ENCODE measurements at places on chromosomes 4 and X. TPM values are rescaled to one million over a fixed set of nuclear protein-coding genes. Genes with fewer than 3 reads are reported as not detected.

DNA sequence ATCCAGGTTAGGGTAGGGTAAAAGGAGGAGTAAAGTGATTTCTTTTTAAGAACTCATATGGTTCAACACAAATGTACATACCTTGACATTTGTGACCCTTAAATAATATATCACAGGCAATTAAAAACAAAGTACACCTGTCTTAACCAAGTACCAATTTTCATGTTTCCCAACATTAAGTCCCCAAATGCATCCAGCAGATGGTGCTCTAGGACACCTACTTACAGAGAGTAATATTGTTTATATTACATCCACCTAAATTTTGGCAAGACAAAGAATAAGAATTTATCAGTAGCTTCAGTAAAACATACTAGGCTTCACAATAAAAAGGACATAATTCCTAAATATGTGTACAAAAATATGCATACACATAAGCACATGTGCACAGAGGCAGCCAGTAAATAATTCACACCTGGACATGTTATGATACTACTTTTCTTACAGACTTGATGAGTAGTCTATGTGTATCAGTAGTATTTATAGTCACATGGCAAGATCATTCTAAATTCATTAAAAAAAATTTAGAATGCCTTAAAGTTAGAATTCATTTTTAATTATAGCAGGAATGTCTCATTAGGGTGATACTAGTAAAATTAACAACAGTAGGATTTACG lies 219.7 kb downstream of the DCLK2 start:
- no peak for DNase-seq

- DNase-seq: no peak
Measured at GRCh38 chr4:150461957-150462356, 120.0 kb upstream of the MAB21L2 start.

The FMR1NB gene
- not detected for total RNA-seq

The ZNF718 gene
- total RNA-seq: 9.8 TPM

The TSPAN7 gene
- 54.6 TPM for total RNA-seq

Data from lower lobe of right lung (tissue), 2 donors.